ENCODE measurements at places on chromosomes 5 and 9.
A peak's percentile ranks its signal among the peaks of the same experiment; 100 is the strongest.

DNA sequence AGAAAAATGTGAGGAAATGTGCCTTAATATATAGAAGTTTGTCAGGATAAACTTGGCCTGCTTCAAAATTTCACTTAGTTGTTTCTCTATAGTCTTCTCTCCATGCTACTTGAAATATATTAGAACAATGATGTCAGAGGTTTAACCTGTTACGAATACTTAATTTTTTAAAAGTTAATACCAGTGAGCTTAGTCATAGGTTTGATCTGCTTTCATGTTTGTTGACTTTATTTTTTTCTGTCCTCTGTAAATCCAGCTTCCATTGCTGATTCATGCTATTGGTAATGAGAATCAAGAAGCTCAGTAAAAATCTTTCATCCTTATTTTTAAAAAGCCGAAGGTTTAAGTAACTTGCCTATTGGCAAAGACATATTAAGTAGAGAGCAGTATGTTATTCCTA is 27.9 kb downstream of the BDP1 start:
- DNase-seq, result peak; percentile 40

DNA sequence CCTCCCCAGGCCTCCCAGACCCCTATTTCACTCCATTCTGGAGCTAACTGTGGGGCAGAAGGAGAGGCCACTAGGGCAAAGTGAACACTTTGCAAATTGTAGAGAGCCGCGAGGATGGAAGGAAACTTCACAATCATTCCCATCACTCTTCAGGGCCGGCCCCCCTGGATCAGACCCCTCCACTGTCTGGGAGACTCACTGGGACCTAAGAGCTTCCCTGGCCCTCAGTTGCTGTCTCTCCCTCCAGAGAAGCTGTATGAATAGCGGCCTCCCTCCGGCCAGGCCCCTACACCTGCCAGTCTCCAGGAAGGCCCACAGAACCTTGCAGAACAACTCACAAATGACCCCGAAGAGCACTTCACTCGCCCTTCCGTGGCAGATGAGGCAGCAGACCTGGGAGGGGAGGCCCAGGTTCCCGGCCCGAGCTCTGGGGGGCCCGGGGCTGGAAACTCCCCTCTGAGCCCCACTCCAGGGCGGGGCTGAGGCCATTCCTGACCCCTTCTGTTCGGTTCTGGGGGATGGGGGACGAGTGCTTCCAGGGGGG is 141.9 kb upstream of the IER5L start:
- DNase-seq, result no peak

GRCh38 chr9:98568234-98568908 is 140.4 kb downstream of the GABBR2 start:
- no peak for DNase-seq

- no peak for DNase-seq
Observed at GRCh38 chr9:134224127-134224526, 59.8 kb upstream of the RNU6ATAC start.

GRCh38 chr9:129422843-129423192 is 198.1 kb downstream of the C9orf50 start:
- DNase-seq, result no peak

- no peak for DNase-seq
Observed at GRCh38 chr5:25418319-25418859, 773.6 kb upstream of the CDH10 start.

- no peak for DNase-seq
Observed at GRCh38 chr5:171634511-171634910, 151.1 kb upstream of the SMIM23 start.

DNA sequence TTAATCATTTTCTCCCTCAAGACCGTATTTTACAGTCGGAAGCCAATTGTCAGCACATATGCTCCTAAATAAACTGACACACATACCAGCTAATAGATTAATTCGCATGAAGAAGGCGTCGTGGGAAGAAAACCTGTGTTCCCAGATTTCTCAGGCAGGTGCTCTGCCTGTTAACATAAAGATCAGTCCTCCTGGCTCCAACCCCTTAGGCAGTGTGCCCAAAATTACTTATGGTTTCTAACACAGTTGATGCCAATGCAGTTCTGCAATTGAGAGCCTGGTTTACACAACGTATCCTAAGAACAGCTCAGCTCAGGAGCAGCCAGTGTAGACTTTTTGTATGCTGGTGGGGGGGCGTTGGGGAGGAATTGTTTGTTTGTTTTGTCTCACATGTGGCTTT is 208.3 kb downstream of the ENC1 start:
- no peak for DNase-seq

DNA sequence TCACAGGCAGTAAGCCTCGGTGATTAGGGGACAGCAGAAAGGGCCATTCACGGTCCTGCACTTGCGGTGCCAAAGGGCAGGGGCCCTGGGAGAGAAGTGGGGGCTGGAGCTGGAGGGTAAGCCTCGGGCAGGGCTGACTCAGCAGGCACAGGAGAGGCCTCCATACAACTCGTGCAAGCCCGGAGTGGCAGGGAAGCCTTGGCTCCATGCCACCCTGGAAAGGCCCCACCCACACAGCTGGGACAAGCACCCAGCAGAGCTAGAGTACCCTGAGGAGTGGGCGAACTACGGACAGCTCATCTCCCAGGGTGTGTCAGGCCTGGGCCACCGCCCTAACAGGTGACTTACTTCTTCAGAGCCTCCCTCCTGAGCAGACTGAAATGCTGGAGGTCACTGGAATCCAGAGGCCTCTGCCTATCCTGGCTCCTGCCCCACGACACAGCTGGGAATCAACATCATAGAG is 5.6 kb upstream of the CAMK2A start:
- DNase-seq, result no peak

DNA sequence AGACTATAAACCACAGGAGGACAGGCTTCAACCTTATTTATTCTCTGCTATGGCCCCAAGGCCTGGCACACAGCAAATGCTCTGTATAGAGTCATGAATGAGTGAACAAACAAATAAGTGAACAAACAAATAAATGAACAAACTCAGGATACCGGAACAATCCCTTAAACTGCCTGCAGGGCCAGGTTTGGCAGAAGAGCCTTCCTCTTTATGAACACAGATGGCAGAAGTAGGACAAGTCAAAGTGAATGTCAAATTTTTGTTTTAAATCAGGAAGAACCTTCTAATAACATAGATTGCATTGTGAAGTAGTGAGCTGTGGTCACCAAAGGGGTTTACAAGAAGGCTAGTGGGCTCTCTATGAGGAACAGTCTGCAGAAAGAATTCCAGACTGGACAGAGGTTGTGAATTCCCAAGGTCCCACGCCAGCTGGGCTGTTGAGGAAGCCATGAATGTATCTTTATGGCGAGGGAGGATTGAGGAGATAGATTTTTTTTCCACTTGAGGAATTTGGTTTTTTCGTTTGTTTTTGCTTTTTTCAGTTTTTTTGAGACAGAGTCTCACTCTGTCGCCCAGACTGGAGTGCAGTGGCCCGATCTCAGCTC is 30.3 kb upstream of the STING1 start:
- no peak for DNase-seq

GRCh38 chr9:134839455-134840125 is 41.0 kb upstream of the FCN2 start:
- DNase-seq, result no peak

GRCh38 chr9:134358026-134358661 is 31.9 kb downstream of the RXRA start:
- peak; percentile 43 for DNase-seq

- DNase-seq, result peak; percentile 66
Observed at GRCh38 chr9:20023961-20024571, 235.2 kb upstream of the SLC24A2 start.

- no peak for DNase-seq
Observed at GRCh38 chr5:67204821-67205220, 8.2 kb upstream of the CD180 start.

GRCh38 chr9:72065076-72065475 is 4.7 kb upstream of the C9orf57 start:
- DNase-seq, result no peak

DNA sequence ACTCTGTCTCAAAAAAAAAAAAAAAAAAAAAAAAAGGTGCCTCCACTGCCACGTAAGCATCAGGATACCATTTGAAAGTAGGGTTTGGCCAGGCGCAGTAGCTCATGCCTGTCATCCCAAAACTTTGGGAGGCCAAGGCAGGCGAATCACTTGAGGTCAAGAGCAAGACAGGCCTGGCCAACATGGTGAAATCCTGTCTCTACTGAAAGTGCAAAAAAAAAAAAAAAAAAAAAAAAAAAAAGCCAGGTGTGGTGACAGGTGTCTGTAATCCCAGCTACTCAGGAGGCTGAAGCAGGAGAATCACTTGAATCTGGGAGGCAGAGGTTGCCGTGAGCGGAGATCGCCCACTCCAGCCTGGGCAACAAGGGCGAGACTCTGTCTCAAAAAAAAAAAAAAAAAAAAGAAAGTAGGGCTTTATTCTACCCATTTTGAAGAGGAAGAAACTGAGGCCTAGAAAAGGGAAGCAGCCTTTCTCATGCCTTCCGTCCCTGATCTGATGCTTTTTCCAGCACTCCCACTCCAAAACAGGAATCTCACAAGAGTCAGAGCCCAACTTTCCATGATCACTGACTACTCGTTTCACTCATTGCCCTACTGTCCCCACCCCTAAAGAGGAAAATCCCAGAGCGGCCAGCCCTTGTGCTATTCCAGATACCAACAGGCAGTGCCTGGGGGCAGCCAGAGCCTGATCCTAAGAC is 16.3 kb upstream of the CCIN start:
- DNase-seq, result no peak

DNA sequence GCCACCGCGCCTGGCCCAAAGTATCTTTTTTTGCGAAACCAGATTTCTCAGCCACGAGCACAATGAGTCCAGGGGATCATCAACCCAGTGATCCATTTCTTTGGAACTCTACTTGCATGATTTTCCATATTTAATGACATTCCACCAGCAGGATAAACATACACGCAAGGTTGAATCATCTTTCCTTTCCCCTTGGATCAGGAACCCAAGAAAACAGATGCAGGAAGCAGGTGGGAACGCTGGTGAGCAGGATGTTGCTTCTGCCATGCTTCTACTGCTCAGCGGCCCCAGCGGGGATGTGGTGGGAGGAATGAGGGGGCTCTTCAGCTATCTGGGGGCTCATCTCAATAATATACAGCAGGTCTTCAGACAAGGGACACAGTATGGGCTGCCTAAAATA is 118.2 kb downstream of the SEC61B start:
- no peak for DNase-seq

- DNase-seq, result no peak
Observed at GRCh38 chr5:145830594-145830993, 4.5 kb downstream of the PRELID2 start.

- no peak for DNase-seq
Observed at GRCh38 chr5:68217047-68217355, 1.4 kb downstream of the PIK3R1 start.

DNA sequence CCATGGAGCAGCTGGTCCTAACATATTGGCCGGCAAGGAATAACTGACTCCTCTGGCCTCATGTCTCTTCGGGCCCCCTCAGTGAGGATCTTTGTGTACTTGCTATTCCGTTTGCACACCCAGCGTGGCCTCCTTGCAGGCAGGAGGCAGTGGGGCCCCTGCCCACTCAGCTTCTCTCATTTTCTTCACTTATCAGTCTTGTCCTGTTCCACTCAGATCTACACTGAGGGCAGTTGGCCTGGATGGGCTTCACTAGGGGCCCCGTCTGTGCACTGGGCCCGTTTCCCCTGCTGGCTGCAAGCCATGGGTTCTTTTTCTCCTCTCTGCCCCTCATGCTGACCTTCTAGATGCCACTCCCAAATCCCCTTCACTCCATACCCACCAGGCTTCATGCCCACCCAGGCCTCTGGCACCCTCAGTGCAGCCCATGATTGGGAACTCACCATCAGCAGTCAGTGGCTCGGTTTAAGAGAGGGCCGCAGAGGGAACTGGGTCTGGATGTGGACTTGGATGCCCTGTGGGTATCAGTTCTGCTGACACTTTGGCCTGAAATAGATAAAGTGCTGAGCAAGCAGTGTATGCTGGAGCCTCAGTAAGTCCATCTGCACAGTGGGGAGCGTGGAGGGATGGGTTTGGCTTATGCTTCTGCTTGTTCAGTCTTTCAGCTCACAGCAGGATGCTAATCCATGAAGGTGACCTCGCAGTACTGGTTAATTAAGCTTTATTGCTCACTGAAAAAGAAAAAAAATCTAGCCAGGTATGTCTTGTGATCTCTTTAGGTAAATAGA is 57.9 kb downstream of the ERBIN start:
- no peak for DNase-seq

DNA sequence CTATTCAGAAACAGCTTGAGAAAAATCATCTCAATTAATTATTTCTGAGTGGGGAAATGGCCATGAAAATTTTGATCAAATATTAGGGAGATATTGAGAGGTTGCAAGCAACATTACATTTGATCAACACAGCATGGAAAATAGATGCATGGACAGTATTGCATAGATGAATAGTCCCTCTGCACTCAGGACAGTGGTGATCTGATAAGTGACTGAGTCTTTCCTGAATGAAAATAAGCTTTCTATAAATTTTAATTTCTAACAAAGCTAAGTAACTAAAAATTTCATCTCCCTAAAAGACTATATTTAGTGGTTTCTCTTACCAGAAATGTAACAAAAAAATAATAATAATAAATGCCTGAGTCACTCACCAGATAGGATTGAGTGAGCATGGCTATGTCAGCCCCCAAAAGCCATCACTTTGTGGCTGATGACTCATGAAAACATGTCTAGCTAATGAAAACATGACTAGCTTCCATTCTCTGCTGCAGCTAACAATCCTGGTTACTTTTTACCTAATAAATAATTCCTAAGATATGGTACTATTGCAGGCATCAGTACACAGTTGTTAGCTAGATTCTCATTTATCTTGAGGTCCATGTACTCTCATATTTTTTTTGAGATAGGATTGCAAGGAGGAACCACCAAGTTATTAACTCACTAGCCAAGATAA is 1294.8 kb upstream of the ACO1 start:
- DNase-seq, result no peak

DNA sequence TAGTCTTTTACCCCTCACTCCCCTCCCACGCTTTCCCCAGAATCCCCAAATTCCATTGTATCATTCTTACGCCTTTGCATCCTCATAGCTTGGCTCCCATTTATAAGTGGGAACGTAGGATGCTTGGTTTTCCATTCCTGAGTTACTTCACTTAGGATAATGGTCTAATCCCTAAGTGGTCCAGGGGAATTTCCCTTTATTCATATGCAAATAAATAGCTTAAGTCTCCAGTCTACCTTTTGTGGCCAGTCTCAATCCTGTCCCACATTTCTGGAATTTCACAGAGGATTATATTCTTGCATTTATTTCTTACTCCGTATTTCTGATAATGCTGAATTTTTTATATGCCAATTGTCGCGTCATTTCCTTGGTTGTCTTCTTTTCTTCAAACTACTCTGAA is 245.6 kb upstream of the DAB2 start:
- no peak for DNase-seq

DNA sequence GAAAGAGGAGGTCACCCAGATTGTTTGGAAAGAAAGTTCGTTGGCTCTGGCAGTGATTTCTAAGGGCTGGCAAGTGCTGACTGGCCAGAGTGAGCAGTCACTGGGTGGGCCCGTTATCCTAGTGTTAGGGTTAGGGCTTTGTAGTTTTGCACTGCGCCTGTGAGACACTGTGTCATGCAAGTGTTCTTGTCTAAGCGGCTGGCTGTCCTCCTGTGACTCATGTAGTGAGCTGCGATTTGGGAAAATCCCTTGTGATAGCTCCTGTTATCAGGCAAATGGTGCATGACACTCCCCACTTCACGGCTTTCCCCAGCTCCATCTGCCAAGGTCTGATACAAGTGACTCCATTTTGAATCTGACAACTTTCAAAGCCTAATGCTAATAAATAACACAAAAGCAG is 526.0 kb upstream of the ADAMTS16 start:
- DNase-seq, result no peak

- no peak for DNase-seq
Observed at GRCh38 chr5:124297826-124298225, 448.6 kb downstream of the ZNF608 start.

All from trophoblast cell (in vitro differentiated cells and primary cell).